ENCODE measurements at places on chromosomes 7 and 10.

DNA sequence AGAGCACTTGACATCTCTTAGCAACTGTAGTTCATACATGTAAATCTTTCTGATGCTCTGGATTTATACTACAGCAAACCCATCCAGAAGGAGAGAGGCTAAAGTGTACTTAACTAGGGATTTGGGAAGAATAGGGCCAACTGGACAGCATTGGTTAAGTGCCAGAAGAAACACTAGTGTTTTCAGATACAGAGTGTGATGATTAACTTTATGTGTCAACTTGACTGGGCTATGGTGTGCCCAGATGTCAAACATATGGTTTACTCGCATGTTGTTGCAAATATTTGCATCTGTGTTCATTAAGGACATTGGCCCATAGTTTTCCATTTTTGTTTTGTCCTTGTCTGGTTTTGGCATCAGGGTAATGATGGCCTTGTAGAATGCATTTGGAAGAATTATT, 384.7 kb upstream of the KCND2 start:
- DNase-seq, result no peak

GRCh38 chr7:20038676-20039075, 178.5 kb downstream of the MACC1 start:
- no peak for DNase-seq

- no peak for DNase-seq
Measured at GRCh38 chr7:50699143-50699542, 83.6 kb downstream of the GRB10 start.

- no peak for DNase-seq
Measured at GRCh38 chr7:25495342-25496250, 267.3 kb upstream of the NPVF start.

DNA sequence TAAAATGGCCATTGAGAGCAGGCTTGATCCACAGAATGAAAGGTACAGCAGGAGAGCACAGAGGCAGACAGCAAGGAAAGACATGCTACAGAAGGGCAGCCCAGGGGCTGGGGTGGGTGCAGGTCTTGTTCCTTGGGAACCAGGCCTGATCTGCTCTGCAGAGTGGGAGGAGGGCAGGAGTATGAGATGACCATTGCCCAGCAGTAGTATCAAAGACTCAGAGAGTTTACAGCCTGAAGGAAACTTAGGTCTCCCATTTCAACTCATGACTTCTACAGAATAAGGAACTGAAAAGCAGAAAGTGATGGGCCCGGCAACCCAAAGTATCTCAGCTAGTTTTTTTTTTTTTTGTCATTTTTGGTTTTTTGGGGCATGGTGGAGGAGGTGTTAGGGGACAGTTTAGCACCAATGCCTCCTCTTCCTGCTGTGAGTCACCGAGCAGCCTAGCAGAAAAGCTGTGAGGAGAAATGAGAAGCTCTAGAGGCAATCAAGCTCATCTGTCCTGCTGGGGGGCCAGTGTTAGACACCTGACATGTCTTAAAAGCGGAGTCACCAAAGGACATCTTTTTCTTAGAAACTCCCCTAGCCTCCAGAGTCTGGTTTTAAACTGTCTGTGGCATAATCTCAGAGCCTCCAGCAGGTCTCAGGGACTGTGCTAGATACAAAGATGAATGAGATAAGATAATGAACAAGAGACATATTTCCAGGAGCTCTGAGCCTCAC, 34.3 kb upstream of the HERPUD2 start:
- DNase-seq, result no peak

All from activated T-helper 1 cell treated with anti-CD3 and anti-CD28 coated beads, Interleukin-2, amount 50 U/mL, for 16 hours (primary cell).